ENCODE measurements at places on chromosomes 3 and 15.
A peak's percentile ranks its signal among the peaks of the same experiment; 100 is the strongest.

GRCh38 chr15:82968066-82968465 lies 15.5 kb upstream of the HOMER2 start:
- no peak for DNase-seq

GRCh38 chr3:114365909-114366308 lies 72.1 kb downstream of the TIGIT start:
- no peak for DNase-seq

- DNase-seq, result no peak
Measured at GRCh38 chr3:399647-400046, 203.1 kb downstream of the CHL1 start.

GRCh38 chr3:35648347-35648746 lies 9.0 kb downstream of the ARPP21 start:
- DNase-seq, result no peak

DNA sequence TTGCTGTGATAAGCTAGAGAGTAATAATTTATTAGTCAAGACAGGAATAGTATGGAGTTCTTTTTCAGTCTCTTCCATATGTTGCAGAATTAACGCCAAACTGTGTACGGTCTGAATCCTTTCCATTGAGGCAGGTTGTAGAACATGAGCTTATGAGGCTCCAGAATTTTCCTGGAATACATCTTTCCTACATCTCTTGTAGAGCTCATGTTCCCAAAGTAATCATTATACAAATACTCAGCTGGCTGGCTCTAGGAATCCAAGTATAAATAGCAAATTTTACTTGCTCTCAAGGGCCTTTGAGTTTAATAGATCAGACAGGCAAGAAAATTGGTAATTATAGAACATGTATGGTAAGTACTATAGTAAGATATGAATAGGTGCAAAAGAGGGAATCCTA lies 419.4 kb downstream of the RBMS3 start:
- DNase-seq, result no peak

DNA sequence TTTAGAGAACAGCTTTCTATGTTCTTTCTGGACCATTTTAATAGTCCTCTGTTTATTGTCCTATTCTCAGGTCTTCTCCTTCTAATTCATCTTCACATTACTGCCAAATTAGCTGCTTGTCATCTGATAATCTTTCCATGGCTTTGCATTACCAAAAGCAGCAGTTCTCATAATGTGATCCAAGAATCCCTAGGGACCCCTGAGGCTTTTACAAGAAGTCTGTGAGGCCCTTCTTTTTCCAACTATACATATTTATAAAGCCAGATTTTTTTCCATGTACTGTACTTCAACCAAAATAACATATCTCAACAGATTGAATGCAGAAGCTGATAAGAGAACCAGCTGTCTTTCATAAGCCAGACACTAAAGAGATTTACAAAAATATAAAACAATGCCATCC lies 162.5 kb upstream of the BFSP2 start:
- peak; percentile 14 for DNase-seq
